ENCODE measurements at places on chromosomes 3 and 15.

GRCh38 chr3:37564518-37564917 lies 297.2 kb upstream of the CTDSPL start:
- DNase-seq, result no peak

DNA sequence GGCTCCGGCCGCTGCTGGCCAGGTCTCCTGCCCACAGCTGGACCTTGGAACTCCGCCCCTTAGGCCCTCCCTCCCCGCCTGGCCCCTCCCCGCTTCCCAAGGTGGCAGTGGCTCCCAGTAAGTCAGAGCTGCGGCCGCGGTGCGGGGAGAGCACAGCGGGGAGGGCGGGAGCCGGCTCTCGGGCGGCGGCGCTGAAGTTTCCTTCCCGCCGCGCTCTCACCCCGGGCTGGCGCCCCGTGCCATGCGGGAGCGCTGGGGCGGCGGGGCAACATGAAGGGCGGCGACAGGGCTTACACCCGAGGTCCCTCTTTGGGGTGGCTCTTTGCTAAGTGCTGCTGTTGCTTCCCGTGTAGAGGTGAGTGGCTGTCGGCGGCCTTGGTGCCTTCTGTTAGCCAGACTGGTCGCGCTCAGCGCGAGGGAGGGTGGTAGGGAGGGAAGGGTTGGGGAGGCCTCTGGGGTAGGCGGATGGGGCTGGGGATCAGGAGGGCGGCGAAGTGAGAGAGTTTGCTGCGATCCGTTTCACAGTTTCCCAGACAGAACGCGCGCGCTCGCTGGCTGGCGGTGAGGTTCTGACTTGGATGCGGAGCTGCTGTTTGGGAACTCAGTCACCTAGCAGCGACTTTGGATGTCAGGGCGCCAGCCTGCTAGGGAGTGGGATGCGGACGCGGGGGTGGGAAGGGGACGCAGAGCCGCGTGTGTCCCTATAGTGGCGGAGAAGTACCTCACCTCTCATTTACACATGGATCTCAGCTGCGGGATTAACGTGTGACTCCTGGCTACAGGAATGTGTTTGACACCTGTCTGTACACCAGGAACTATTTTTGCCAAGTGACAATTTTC lies 145.5 kb upstream of the UMPS start:
- DNase-seq, result no peak

DNA sequence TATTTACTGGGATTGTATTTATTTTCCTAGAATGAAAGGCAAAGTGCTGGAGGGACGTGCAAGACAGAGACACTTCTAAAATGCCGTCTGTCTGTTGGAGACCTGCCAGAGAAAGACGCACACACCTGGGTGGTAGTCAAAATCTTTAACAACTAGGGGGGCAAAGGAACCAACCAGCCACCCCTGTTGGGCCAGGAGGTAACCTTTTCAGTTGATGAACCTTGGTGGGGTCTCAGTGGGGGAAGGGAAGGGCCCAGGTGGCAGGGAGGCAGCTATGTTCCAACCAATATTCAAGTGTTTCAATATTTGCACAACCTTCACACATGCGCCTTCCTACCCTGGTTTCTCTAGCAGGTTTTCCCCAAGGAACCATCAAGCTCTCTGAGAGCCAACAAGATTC lies 99.0 kb downstream of the MEGF11 start:
- DNase-seq, result no peak

DNA sequence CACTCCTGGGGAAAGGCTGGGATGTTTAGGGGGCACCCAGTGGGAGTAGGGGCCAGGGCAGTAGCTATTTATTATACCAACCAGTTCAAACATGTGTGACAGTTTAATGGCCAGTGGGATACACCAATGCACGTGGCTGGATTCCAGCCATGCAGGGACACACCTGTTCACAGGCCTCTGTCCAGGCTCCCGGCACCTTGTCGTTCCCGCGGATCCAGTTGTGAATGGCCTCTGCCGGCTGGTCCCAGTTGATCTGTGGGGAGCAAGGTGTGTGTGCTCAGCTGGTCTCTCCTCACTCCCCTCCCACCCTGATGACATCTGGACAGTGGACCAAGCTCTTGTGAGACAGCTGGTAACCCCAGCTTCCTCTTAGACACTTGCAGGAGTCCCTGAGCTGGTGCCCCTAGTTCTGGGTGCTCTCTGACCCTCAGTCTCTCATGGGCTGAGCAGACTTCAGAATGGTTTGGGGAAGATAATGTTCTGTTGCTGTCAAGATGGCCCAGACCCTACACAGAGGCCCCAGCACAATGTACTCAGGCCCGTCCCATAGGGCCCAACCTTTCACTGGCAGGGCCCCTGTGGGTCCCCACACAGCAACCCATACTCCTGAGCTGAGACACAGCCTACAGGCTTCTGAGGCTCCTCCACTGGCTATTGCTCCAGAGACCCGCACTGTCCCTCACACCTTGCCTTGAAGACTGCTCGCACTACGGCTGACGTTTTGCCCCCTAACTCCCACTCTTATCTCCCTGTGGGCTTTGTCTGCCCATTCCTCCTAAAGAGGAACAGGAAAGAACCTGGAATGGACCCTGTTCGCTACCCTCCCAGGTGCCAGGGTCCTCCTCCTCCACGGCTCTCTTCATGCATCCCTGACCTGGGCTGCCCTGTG lies 25.8 kb downstream of the ALDH1L1 start:
- no peak for DNase-seq

DNA sequence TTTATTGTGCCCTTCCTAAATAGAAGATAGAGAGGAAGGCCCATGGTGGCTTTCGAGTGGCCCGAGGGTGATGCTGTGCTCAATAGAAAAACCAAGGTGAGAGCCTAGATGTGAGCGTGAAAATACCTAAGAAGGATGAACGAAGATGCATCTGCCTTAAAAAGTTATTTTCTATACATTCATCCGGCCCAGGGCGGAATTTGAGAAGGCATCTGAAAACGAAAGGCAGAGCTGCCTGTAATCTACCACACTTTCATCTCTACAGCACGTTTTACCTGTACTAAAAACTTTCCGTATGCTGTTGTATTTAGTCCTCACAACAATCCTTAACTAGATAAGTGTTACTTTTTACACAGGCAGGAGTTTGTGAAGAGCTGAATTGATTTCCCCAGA lies 1.4 kb downstream of the DUT start:
- no peak for DNase-seq

DNA sequence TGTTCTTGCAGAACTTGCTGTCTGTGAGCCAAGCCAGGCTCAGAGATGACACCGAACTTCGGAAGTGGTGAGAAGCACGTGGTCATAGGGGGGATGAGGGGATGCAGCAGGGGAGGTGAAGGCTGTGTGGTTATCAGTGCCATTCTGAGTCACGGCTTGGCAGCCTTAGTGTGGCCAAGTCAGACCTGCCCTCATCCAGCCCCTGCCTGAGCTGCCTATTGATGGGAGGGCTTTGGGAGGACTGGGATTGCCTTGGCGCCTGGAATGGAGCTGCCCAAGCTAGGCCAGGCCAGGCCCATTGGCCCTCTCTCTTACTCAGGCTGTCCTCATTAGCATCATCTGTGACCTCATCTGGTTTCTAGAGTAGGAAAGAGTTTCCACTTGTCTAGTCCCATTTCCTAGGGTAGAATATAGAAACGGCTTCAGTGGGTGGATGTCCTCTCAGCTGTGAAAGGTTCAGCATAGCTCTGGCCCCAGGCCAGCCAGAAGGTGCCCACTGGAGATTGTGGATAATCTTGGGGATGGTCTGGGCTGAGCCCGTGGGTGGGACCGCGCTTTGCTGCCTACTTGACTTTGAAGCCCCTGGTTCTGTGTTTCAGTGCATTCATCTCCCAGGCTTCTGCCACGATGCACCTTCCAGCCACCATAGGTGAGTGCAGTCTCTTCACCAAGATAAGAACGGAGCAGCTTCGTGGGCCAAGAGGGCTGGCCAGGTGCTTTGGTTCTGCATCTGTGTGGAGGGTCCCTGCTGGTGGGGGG lies 7.2 kb downstream of the FAH start:
- no peak for DNase-seq

- DNase-seq, result no peak
Observed at GRCh38 chr3:39269528-39269927, 10.3 kb downstream of the CX3CR1 start.

DNA sequence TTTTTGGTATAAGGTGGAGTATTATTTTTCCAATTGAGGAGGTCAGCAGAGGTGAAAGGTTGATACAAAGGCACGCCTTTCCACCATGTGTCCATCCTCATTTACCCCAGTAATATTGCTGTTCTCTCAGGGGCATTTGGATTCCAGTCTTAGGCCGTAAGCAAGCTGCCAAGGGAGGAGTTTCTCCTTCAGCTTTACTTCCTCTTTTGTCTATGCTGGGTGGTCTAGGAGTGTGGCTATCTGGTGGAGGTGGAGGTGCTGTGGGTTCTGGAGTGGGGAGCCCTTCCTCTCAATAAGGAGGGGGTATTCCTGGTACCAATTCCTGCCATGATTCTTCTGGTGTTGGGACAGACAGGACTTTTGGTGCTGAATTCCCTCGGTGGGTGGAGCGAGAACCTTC lies 340.6 kb downstream of the KCNH8 start:
- no peak for DNase-seq

DNA sequence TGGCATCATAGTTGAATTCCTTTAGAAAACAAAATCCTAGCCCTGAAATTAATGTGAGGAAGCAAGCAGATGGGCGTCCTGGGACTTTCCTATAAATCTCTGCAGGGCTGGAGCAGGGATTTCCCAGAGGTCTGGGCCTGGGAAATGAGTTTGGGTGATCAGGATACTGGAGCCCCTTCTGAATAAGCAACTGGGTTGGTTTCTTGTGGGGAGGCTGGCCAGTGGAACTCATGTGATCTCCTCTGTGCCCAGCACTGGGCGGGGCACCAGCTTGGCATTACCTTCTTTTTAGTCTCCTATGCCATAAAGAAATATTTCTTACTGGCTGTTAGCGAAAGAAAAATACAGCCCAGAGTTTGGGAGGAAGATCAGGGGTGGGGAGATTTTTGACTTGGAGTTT lies 1.7 kb downstream of the THSD4 start:
- DNase-seq, result no peak

- no peak for DNase-seq
Observed at GRCh38 chr3:16906682-16907081, 21.9 kb downstream of the PLCL2 start.

GRCh38 chr15:60408463-60408981 lies 10.7 kb upstream of the ANXA2 start:
- DNase-seq, result peak; percentile 54

DNA sequence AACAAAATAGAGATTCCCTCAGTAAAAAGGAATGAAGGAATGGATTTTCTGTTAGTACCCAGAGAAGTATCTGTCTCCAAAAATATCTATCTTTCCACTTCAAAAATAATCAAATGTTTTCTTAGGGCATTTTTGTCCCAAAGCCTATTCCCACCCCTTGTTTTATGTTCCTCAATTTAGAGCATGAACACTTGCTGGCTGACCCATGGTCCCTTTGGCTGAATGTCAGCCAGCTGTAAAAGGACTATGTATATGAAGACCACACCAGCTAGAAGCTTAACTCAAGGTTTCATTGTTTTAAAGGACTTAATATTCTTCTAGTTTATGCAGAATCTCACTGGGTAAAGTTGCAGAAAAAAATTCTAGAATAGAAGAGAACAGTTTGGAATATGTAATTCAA lies 931.2 kb downstream of the MCTP2 start:
- no peak for DNase-seq

DNA sequence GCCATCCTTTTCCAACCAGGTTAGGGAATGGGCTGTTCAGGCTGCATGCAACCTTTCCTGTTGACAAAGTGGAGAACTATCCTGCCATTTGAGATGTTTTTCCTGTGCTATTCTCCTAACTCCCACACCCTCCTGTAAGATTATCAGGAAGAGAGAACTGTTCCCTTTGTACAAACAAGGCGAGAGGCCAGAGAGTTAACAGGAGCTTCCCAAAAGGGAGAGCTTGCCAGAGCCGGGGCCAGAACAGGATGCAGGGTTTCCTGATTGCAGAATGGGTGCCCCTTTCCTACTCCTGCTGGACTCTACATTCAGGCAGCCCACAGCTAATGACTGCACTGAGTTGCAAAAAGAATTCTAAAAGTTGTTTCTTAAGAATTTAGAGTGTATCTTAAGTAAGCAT lies 17.1 kb downstream of the PML start:
- DNase-seq, result no peak

- DNase-seq, result no peak
Observed at GRCh38 chr3:114284644-114285043, 9.2 kb upstream of the TIGIT start.

DNA sequence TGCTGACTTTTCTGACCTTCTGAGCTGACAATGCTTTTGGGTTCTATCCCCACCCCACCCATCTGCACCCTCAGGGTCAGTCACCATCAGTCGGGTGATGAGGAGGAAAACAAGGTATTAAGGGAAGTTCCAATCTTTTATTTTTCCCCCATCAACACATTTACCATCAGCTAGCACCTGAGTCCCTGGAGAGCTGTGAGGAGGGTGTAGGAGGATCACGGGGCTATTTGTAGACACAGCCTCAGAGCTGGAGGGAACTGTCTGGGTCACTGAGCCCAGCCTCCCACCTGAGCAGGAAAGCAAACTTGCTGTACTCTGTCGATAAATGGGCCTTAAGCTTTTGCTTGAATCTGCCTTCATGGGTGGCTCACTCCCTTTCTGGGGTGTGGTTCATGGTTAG lies 24.8 kb upstream of the ZFAND6 start:
- no peak for DNase-seq

DNA sequence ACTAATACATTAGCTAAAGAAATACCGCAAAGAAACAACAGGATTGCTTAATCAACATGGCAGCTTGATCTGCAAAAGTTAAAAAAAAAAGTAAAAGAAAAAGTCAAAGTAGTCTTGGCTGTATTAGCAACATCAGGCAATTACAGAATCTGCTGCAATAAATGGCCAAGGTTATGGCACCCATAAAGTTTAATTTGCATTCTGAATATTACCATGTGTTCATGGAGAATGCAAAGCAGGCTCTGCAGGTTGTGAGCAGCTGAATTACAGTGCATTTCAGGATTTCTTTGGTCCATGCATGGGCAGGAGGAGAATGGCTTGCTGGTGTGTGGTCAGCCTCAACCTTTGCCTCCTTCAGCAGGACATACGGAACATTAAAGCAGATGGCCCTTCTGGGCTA lies 199.1 kb upstream of the AZI2 start:
- peak; percentile 4 for DNase-seq

DNA sequence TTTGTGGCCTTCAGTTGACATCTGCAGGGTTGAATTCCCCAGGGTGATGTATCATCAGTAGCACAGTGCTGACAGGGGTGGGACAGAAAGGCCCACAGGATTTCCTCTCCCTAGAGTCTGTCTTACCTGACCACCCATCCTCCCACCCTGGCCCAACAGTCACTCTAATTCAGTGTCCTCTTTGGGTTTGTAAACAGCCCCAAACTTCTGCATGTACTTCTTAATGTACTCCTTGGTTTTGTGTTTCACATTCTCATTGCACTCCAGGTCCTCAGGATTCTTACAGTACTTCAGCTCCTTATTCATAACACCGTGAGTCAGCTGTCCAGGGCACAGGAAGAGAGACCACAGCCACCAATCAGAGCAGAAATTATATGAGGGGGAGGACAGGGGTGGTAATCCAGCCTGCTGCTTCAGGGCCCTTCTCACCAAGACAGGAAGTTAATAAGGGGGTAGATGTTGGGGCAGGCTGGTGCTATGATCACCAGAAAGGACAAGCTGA lies 37.5 kb downstream of the NBEAL2 start:
- peak; percentile 61 for DNase-seq

DNA sequence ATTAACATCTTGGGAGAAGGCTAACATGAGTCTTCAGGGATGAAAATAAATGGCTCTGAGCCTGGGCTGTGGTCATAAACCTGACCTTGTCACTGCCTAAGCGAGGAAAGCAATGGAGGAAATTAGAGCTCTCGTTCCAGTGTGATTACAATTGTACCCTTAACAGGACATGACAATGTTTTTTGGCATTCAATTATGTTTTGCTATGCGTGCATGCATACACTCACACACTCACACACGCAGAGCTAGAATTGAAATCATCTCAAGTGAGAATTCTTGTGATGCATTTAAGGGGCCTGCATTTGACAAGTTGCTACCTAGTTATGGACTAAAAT lies 24.1 kb downstream of the ZNF80 start:
- peak; percentile 36 for DNase-seq

All from GM04504 (cell line).